ENCODE measurements at places on chromosomes 2 and 18.

- no peak for DNase-seq
Observed at GRCh38 chr2:128291844-128292598, 26.6 kb downstream of the HS6ST1 start.

GRCh38 chr2:37364351-37364750 is 19.9 kb downstream of the QPCT start:
- DNase-seq, result no peak

DNA sequence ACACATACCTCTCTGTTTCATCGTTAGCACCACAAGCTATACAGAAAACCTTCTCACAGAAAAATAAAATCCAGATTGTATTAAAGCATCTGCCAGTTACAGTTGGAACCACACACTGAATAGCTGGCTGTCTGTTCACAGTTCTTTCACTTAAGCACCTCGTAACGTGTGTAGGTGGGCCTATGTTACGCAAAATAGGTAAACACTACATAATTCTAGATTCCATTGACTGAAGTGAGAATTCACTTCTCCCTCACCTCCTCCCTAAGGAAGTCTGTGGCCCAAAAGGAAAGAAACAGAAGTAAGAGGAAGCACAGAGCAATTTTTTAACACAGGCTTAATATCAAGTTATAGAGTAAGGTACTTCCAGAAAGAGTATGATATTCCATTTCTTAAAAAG is 24.9 kb downstream of the PELI1 start:
- DNase-seq, result no peak

DNA sequence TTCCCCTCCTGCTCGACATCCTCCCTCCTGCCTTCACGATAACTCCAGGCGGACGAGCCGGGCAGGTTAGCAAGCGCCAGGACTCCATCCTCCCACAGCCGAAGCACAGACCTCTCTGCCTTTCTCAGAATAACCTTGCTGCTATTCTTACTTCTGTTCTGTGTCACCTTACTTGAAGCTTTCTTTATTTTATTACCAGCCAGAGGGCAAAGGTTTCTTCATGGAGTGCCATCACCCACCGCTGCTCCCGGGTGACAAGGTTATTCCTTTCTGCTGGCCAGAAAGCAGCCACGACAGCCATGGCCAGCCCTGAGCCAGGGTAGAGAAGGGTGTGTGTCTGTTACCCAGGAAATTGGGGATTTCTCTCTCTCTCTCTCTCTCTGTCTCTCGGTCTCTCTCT is 227.1 kb downstream of the ANAPC1 start:
- DNase-seq, result no peak

GRCh38 chr2:143160732-143161707 is 31.8 kb downstream of the ARHGAP15 start:
- DNase-seq, result no peak

GRCh38 chr2:36530178-36530982 is 67.6 kb downstream of the FEZ2 start:
- DNase-seq, result no peak

DNA sequence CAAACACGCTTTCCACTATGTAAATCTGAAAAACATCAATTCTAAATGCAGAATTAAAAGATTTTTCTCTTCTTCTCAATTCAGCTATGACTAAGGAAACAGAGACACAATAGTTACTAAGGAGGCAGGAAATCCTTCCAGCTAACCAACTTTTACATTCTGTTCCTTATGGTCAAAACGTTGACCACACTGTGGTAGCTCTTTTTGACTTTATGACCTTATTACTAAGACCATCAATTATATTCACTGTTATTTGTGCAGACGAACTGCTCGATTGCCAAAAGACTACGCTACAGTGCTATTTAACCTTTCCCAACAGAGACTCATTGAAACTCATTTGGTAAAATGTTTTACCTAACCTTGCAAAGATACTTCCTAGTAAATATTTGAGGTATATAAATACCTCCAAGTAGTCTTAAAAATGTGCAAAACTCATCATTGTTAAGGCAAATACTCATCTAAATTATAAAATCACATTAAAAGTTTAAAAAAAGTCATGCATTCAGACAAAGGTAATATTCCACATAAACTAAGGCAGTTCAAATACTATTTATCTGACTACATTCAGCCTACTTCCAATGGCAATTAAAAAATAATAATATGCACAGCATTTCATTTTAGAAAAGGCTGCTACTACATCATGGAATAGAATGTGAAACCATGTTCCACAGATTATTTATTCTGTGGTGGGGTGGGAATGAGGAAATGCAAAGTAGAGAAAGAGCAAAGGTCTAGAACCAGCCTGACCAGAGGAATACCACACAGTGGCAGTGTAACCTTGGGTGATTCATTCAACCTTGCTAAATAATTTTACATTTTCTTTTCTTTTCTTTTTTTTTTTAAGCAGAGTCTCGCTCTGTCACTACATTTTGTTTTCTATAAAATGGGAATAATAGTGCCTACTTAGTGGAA is 139.9 kb downstream of the THADA start:
- DNase-seq, result no peak

DNA sequence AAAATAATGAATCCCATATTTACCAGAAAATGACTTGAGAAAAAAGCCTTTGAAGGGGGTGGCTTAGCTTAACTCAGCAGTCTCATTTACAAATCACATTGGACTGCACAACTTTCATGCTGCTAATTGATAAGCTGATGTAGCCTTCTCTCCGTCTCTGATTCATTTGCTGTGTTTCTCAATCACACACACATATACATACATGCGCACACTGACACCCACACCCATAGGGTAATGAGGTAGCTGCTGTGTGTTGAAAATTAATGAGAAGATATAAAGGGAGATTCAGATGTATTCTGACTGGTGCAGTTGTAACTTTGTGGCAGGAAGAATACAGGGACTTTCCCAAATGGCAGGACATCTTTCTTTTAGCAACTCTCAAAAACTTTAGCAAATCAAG is 141.9 kb upstream of the GCFC2 start:
- DNase-seq, result no peak

GRCh38 chr2:173547499-173547898 is 192.8 kb downstream of the CDCA7 start:
- no peak for DNase-seq

DNA sequence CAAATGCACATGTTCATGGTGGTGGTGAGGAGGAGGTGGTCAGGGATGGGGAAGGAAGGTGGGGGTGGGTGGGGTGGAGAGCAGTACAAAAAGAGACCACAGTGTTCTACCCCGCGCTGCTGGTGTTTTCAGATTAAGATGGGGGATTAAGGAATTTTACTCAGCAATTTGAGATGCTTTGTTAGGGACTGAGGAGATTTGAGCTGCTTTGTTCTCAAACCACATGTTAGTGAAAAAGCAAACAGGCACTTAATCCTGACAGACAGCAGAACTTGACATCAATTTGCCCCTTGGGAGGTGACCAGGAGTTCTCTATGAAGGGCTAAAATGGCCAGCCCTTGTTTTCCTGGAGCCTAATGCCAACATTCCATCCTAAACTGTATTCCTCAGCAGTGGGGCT is 244.5 kb downstream of the MEIS1 start:
- DNase-seq, result no peak

- no peak for DNase-seq
Observed at GRCh38 chr2:191933307-191934105, 86.6 kb upstream of the CAVIN2 start.

GRCh38 chr2:241940329-241940728 is 70.8 kb downstream of the RTP5 start:
- DNase-seq, result no peak

- no peak for DNase-seq
Observed at GRCh38 chr2:47058003-47058931, 96.8 kb downstream of the STPG4 start.

- DNase-seq, result no peak
Observed at GRCh38 chr2:202605174-202605573, 29.6 kb upstream of the FAM117B start.

- DNase-seq, result no peak
Observed at GRCh38 chr2:17303054-17303453, 215.2 kb downstream of the RAD51AP2 start.

DNA sequence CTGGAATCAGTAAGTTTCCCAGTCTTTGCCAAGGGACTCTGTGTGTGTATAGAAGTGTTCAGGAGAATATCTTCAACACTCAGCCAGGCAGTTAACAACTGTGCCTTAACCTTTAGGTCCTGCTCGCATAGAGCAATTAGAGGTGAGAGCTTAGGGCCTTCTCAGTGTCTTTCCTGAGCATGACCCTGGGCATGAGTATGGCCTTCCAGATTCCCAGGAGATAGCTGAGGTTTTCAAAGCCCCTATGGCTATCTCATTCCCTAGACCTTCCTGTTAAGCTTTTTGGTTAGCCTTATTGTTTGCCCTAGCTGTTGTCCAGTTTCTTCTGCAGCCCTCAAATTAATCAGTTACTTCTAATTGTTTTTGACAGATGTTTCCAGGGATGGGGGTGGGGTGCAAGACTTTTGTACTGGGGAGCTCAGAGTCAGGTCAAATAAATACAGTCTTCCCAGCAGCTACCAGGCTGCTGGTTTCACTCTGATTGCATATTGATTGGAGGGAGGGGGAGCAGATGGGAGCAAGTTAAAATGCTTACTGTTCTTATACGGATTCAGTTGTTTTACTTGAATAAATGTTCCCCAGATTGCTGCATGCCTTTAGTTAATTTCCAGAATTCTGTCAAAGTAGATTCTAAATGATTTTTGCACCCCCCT is 23.1 kb downstream of the PDK1 start:
- DNase-seq, result no peak

DNA sequence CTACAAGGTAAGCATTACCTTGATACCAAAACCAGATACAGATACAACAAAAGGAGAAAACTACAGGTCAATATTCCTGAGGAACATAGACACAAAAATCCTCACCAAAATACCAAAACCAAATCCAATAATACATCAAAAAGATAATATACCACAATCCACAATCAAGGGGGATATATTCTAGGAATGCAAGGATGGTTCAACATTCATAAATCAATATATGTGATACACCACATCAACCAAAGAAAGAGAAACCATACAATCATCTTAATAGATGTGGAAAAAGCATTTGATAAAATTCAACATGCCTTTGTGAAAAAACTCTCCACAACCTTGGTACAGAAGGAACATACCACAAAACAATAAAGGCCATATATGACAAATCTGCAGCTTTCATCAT is 28.4 kb downstream of the DNAH7 start:
- DNase-seq, result no peak

GRCh38 chr18:23689031-23689615 is at the start of gene LAMA3:
Gene LAMA3 (plus strand): TSS chr18:23689453. CDS start chr18:23689684, 231 bp downstream.
- DNase-seq, result peak; percentile 10

GRCh38 chr2:12071318-12071717 is 324.9 kb downstream of the LPIN1 start:
- no peak for DNase-seq

- DNase-seq, result no peak
Observed at GRCh38 chr18:27794181-27794926, 382.6 kb downstream of the CDH2 start.

- DNase-seq, result no peak
Observed at GRCh38 chr2:164700390-164700789, 79.1 kb upstream of the GRB14 start.

GRCh38 chr18:26791676-26792075 is 73.8 kb downstream of the AQP4 start:
- DNase-seq, result no peak

DNA sequence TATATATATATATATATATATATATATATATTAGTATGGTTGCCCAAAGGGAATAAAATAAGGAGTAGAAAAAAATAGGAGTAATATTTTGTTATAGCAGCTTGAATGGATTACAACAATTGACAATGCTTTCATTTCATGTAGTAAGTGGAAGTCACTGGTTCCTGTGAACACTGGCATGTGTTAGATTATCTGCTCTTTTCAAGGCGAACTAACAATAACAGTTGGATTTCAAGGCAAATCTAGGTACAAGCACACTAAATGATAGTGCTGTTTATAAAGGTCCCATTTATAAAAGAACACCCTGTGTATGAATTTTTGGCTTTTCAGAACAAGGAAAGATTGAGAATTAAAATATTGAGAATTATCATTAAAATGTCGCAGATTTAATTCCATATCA is 1535.7 kb downstream of the LRP1B start:
- DNase-seq, result no peak

- no peak for DNase-seq
Observed at GRCh38 chr2:3007135-3007534, 370.5 kb downstream of the EIPR1 start.

DNA sequence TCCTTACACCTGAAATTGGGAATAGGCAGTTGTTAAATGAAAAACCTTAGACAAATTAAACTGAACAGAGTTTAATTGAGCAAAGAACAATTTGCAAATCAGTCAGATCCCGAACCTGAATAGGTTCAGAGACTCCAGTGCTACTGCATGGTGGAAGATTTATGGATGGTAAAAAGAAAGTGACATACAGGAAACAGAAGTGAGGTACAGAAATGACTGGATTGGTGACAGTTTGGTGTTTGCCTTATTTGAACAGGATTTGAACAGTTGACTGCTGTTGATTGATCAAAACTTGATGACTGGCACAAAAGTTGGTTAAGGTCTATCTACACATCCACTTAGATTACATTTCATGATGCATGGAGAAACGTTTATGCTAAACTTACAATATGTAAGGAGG is 248.8 kb downstream of the HNMT start:
- no peak for DNase-seq

DNA sequence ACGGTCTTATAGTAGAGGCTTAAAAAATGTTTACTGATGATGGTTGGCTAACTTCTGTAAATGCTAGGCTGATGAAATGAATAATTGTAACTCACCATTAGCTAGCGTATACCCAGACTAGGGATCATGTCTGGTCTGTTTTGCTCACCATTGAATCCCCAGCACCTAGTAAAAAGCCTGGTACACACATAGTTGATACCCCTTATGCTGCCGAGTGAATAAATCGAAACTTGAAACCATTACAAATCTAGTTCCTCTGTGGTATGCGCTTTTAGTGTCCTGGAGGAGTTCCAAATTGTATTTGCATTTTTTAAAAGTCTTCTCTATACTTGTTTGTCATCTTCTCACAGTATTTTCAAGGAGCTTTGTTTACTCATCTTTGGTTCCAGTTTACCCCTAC is 1.3 kb downstream of the TAF1B start:
- DNase-seq, result no peak

- DNase-seq, result no peak
Observed at GRCh38 chr2:224938651-224939182, 103.6 kb downstream of the DOCK10 start.

- no peak for DNase-seq
Observed at GRCh38 chr2:43898134-43898837, 59.5 kb downstream of the ABCG8 start.

DNA sequence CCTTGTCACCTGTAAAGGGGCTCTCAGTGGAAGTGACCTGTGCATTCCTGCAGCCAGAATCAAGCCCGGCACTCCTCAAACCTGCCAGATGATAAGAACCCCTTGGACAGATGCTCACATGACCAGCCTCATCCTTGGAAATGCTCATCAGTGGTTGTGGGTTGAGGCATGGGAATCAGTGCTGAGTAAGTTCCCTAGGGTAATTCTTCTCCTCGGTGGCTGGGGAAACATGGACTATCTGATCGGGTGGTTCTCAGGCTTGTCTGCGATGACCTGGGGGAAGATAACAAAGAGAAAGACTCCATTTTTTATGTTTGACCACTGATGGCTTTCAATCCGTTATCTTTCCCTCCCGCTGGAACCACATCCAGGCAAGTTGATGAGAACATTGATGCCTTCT is 84.0 kb downstream of the SPP2 start:
- no peak for DNase-seq

GRCh38 chr2:45821558-45822271 is 170.2 kb downstream of the PRKCE start:
- no peak for DNase-seq

- DNase-seq, result no peak
Observed at GRCh38 chr2:75609937-75610508, 36.6 kb upstream of the MRPL19 start.

- no peak for DNase-seq
Observed at GRCh38 chr2:240174496-240174895, 34.0 kb upstream of the OTOS start.

Measured in T-helper 9 cell (primary cell).